ENCODE measurements at places on chromosomes 1 and 21. TPM values are rescaled to one million over a fixed set of nuclear protein-coding genes. Genes with fewer than 3 reads are reported as not detected.

Gene COL6A1
- total RNA-seq: 792 TPM

Gene TEX38
- not detected for total RNA-seq

Gene CD1E
- not detected for total RNA-seq

Gene GCSAML
- total RNA-seq: not detected

Gene PLA2G2A
- not detected for total RNA-seq

Gene VANGL1
- total RNA-seq: 8.6 TPM

Gene FMO3
- 0.67 TPM for total RNA-seq

Gene CDA
- 4.2 TPM for total RNA-seq

Gene GPR25
- total RNA-seq: not detected

Gene PDZK1
- total RNA-seq: under 0.01 TPM

Gene TMEM81
- 1.0 TPM for total RNA-seq

Gene GUCA2B
- not detected for total RNA-seq

Gene GLIS1
- 3.9 TPM for total RNA-seq

Gene H6PD
- total RNA-seq: 22.4 TPM

Gene TACSTD2
- 0.45 TPM for total RNA-seq

Gene HUNK
- total RNA-seq: 0.34 TPM

Gene ASB17
- total RNA-seq: not detected
